Common myeloid progenitor, CD34-positive (primary cell): ENCODE measurements at places on chromosomes 1 and 21.

DNA sequence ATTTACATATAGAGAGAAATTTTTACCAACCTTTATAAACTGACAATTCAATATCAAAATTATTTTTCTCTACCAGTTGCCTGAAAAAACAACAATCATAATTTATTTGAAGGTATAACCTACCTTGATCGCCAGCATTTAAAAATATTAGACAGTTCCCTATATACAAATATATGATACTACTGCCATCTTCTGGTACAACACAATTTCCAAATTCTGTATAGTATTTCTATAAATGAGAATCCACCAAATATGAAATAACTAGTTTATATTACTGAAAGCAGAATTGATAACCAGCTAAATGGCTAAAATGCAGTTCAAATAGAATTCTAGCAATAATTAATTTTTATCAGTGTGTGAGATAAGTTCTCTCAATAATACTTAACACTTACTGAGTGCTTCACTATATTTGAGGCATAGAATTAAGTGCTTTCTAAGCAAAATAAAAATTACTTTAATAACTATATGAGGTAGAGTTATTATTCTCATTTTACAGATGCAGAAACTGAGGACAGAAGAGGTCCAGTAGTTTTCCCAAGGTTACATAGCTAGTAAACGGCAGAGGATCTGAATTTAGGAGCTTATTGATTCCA, 75.6 kb downstream of the PIGK start:
- peak; percentile 45 for DNase-seq

DNA sequence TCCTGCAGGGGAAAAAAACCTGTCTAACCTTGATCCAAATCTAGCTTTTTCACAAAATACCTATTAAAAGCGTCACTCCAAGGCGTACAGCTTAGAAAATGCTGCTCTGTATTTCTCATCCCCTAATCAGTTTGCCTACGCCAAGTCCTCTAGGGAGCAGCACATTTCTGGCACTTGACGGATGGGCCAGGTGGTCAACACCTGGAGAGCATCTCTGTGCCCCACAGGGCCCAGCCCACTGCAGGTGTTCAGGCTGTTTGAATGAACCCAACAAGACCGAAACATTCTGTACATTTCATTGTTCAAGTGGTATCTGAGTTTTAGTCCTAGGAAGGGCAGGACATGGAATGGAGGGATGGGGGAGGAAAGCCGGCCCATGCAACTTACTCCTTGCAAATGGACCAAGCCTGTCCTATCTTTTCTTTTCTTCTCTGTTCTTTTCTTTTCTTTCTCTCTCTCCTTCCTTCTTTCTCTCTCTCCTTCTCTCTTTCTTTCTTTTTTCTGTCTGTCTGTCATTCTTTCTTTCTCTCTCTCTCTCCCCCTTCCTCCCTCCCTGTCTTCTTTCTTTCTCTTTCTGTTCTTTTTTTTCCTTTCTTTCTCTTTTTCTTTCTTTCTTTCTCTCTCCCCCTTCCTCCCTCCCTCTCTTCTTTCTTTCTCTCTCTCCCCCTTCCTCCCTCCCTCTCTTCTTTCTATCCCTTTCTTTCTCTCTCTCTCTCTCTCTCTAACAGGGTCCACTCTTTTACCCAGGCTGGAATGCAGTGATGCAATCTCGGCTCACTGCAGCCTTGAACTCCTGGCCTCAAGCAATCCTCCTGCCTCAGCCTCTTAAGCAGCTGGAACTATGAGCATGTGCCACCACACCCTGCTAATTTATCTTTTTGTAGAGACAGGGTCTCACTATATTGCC, 29.1 kb downstream of the IGFN1 start:
- DNase-seq, result no peak

DNA sequence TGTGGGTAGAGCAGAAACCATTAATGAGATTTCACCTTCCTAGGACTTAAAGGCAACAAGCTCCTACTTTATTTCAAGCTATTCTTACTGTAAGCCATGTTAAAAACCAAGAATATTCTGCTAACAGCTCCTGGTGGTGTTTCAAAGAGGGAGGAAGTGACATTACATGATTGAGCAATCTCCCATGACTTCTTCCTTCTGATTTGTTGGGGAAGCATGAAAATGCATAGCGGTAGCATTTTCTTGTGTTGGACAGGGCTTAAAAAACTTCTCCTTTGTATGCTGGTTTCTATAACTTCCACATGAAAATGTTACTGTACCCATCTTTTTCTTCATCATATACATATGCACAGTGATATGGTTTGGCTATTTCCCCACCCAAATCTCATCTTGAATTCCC, 297.0 kb upstream of the SNX7 start:
- no peak for DNase-seq

- DNase-seq, result no peak
Observed at GRCh38 chr1:62425041-62425440, 11.8 kb upstream of the USP1 start.

GRCh38 chr1:153803470-153804056, 28.4 kb downstream of the SLC27A3 start:
- DNase-seq, result peak; percentile 22

- peak; percentile 64 for DNase-seq
Observed at GRCh38 chr1:116826818-116827606, 72.8 kb downstream of the CD2 start.

DNA sequence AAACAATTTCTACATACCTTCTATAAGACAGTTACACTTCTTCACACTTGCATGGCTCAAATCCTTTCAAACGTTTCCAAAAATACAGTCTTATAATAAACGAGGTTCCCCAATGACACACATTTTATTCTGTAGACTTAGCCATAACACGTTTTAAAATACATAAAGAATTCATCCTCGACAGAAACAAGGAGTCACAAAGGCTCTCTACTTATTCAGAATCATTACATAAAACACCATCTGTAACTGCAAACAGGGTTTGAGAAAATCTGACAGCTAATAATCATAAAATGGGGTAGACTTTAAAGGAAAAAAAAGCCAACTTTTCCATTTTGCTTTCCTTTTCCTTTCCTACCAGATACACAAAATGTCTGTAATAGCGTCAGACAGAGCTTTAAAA, 1.8 kb downstream of the PIK3R3 start:
- DNase-seq, result no peak

GRCh38 chr1:151007853-151008243, 401 bp upstream of the PRUNE1 start:
- no peak for DNase-seq
